ENCODE measurements at places on chromosomes 12 and 14. TPM values are rescaled to one million over a fixed set of nuclear protein-coding genes. Genes with fewer than 3 reads are reported as not detected.

The RGS6 gene
- polyA plus RNA-seq = 1.9 TPM

The FGF6 gene
- polyA plus RNA-seq = not detected

The CATSPERB gene
- not detected for polyA plus RNA-seq

The CAPS2 gene
- polyA plus RNA-seq = 5.3 TPM

GRCh38 chr12:115975411-115975810, 302.1 kb downstream of the MED13L start:
- DNase-seq = no peak

DNA sequence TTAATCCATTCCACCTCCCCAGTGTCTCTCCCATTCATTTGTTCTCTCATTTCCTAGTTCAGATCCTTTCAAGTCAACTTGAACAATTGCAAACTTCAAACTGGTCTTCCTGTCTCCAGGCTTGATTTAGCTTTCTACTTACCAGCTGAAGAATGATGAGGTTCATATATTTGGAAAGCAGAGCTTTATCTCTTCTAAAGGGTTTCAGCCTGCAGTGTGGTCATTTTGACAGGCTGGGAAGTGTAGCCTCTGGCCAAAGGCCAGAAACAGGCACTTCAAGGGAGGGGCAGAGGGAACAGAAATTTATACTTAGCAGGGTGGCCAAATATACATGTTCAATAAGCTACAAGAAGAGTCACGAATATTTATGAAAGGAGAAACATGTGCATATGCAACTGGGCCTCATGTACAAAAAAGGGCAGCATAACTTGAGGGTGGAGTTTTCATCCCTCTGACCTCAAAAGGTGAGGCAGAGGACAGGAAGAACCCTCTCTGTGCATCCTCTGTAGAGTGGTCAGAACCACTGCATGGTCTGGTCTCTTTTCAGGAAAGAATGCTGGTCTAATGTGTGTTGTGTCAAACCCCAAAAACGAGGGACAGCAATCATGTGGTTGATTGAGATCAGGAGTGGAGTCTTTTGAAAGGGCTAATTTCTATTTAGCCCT, 34.0 kb upstream of the HECTD1 start:
- no peak for DNase-seq

Data from brain (organoid and tissue), 16 donors.